ENCODE measurements at places on chromosomes 2 and 18.

DNA sequence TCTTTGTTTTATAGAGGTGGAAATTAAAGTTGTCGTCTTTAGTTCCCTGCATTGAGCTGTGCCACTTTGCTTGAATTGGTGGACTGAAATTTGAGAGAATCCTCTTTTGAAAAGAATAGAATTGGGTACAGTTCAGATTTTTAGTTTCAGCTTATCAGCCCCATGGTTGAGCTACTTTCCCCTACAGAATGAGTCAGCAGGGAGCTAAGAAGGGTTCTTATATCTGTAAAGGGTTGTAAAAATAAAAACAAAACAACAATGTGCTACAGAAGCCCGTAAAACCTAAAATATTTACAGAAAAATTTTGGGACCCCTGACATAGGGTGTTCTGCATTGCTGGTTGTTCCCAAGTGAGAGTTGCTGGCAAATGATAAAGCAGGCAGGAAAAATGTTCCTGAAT is 12.6 kb downstream of the SLC20A1 start:
- DNase-seq: no peak

- DNase-seq: no peak
Measured at GRCh38 chr2:135952891-135953290, 32.5 kb downstream of the DARS1 start.

- DNase-seq: no peak
Measured at GRCh38 chr2:122023059-122023864, 267.8 kb downstream of the TSN start.

DNA sequence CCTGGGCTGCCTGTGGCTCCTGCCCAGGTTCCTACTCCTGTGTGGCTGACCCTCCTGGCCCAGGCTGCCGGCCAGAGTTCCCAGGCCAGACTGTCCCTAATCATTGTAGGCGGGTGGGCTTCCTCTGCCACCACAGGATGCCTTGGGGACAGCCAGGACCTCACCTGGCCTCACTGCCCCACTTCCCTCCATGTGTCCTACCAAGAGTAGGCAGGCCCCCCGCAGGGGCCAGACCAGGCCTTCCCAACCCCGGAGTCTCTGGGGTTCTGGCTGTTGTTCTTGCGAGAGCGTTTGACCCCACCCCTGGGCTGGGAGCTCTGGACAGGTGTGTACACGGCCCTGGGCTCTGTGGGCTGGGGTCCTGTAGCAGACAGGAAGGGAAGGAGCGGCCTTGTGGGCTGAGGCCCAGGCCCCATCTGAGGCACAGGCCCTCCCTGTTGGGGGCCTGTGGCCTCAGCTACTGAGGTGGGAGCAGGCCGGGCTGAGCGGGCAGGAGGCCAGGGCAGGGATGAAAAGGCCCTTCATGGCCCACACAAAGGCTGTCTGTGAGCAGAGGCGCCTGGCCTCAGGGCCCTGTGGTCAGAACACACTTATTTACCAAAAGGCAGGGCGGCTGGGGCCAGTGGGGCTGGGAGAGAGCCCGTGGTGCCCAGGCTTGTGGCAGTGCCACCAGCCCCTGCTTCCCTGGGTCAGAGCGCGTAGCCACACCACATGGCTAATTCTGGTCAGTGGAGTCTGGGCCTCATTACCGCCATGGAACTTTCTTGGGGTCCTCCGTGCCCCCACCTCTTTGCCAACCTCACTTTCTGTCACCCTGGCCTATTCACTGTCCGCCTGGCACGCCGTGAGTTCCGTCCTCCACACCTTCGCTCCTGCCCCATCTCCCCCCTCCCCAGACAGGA is 2.0 kb downstream of the SNORC start:
- DNase-seq: no peak

GRCh38 chr2:49830846-49831245 is 676.5 kb upstream of the FSHR start:
- DNase-seq: no peak

- no peak for DNase-seq
Measured at GRCh38 chr2:218229851-218230250, 12.9 kb downstream of the ARPC2 start.

GRCh38 chr18:55875371-55875901 is 287.4 kb upstream of the TCF4 start:
- no peak for DNase-seq

DNA sequence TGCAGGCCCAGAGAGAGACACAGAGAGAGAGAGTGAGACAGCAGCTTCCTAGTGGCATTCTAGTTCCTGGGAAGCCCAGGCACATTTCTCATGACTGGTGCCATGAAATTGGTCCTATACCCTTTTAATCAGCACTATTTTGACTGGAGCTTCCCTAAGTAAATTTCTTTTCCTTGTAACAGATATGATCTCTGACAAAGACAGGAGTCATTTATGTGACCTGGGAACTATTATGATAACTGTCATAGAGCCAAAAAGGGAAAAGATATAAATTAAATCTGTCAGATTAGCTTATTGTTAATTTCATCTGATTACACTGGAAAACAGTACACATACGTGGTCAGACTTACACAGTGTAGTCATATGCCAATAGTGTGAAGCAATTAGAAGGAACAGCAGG is 161.3 kb upstream of the HNRNPA3 start:
- no peak for DNase-seq
